ENCODE measurements at places on chromosomes 6 and 20.

DNA sequence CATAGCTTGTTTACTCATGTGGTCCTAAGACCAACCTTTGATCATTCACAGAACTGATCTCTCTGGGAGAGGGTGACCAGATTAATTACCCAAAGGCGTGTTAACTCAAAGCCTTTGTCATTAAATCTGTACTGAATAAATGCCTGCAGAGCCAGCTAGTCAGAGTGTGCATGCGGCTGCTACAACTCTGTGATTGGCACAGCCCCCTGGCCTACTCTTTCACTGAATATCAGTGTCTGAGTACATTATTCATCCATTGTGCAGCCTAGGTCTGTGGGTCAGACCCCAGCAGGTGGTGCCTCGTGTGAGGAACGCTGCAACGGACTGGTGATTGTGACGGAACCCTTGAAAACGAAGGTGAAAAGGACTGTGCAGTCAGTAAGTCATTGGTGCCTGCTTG lies 663.6 kb downstream of the PHF3 start:
- DNase-seq: no peak

DNA sequence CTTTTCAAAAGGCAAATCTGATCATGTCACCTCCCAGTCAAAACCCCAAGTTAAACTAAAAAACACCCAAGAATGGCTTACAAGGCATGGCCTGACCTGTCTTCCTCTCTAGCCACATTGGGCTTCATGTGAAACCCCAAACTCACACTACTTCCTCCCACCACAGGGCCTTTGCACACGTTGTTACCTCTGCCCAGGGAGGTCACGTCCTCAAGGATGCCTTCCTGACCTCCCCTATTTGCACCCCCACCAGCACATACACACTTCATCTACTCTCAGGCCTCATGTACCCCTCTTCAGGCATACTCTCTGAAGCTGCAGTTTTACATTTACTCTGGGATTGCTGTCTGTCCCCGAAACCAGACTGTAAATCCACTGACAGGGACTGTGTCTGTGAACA lies 6.1 kb downstream of the EZR start:
- DNase-seq: no peak

DNA sequence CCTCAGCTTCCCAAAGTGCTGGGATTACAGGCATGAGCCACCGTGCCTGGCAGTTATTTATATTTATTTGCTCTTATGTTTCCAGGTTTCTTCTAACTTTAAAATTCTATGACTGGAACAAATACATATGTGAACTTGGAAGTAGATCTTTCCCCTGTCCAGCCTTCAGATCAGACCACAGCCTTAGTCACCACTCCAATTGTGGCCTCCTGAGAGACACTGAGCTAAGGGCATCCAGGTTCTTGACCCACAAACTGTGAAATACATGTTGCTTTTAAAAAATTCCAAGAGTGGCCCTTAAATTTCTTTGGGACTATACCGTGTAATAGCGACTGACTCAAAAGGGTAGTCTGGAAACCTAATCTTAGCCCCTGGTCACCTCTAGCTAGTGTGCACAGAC lies 1.5 kb upstream of the ADGRG6 start:
- DNase-seq: no peak

- no peak for DNase-seq
Measured at GRCh38 chr6:163419413-163420288, 5.1 kb downstream of the QKI start.

DNA sequence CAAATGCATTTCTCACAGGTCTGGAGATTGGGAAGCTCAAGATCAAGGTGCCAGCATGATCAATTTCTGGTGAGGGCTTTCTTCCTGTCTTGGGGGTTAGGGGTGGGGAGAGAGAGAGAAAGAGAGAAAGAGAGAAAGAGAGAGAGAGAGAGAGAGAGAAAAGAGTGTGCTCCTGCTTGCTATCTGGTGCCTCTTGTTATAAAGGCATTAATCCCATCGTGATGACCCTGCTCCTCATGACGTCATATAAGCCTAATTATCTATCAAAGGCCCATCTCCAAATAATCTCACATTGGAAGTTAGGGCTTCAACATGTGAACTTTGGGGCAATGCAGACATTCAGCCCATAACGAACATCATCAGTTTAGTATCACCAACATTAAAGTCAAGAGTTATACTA lies 114.8 kb downstream of the EYA4 start:
- DNase-seq: no peak

DNA sequence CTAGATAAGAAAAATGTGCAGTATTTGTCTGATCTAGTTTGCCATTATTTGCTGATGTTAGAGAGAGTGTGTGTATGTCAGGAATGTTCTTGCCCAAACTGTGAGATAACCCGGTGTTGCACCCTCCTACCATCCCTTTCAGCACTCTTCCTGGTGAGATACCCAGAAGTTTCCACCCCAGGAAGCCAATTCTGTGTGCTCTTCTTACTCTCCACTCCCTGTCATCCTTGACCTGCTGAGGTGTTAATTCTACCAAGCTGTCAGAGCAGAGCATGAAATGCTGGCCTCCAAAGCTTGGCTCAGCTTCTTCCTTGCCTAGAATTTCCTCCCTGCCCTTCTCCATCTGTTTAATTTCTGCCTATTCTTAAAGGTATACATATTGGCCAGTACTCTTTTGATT lies 237.3 kb upstream of the CNR1 start:
- DNase-seq: no peak

DNA sequence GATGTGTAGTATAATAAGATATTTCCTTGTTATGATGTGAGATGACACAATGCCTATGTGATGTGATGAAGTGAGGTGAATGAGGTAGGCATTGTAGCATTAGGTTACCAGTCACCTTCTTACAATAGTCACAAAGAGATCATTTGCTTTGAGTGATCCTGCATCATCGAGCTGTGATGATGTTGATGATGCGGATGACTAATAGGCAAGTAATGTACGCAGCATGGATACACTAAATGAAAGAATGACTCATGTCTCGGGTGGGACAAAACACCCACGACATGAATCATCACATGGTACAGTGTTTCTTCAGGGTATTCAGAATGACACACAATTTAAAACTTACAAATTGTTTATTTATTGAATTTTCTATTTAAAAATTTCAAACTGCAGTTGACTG lies 806.3 kb upstream of the GJE1 start:
- DNase-seq: peak; percentile 3

- no peak for DNase-seq
Measured at GRCh38 chr6:34638834-34639736, 57.5 kb downstream of the ILRUN start.

- DNase-seq: no peak
Measured at GRCh38 chr6:138446821-138447220, 42.8 kb downstream of the HEBP2 start.

DNA sequence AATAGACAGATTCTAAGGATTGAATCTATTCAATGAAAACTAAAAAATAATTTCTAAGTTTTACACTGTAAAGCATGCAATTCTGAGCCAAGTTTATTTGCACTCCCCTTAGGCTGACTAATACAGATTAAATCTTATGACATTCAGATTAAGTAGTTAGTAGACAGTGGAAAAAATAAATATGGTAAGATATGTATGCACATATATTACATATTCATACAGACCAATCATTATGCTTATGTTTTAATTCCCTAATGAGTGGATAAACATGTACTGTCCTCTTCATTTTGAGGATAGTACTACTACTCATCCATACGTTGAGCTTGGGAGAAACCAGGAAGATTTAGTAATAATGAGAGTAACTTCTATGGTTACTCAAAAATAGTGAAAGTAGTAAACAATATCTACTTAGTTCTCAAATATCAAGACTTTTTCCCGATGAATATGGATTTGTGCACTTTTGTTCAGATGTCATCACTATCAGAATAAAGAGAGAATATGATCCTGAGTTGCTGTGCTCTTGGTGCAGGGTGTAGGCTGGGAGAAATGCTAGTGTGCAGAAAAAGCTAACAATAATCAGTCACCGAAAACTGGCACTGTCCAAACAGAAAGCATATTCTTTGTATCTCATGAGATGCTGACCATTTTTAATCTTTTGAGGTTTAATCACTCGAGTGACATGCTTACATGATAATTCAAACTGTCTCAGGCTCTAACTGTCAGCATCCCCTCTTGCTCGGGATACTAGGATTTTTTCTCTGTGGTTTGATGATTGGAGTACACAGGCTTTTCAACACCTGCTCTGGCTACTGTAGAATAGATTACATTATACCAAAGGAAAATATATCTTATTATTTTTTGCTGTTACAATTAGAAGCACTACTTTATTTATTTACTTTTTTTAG lies 111.6 kb downstream of the EPHA7 start:
- DNase-seq: no peak

DNA sequence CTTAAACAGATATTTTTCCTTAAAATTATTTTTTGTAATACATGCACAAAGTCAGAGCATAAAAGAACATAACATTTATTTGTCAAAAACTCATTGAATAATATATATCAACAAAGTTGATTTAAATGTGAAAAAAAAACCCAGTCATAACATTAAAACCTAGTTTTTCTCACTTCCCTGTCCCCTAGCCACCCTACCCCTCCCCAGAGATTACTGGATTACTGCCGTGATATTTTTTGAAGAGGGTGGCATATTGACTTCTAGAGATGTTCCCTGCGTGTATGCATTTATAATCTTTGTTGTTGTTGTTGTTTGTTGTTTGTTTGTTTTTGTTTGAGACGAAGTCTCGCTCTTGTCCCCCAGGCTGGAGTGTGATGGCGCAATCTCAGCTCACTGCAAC lies 52.4 kb upstream of the ARMC2 start:
- DNase-seq: no peak

GRCh38 chr6:35191889-35192288 lies 21.9 kb upstream of the SCUBE3 start:
- no peak for DNase-seq

DNA sequence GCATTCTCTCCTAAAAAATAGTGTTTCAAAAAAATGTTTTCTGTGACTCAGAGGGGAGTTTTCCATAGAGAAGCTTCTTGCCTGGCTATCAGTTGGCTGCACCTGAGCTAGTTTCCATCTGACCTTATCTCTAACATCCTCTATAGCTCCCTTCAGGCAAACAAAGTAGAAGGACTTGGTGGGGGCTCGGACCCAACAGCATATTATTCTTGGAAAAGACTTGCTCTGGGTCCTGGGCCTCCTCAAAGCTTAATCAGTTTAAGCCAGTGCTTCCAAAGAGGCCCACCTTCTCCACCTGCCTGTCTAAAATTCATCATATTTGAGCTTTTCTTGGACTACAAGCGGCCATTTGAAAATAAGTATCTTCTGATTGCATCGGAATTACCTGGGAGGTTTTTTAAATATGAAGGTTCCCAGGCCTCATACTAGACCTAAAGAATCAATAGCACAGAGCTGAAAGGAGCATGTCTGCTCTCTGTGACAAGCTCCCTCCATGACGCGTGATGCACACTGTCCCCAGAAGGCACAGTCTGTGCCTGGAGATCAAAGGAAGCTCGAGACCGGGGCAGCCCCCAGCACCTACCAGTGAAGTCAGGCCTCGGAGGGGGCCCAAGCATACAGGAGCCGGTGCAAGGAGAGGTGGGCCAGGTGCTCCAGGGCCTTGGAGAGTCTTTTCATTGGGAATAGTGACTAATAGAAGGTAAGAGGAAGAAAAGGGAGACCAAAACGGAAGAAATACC lies 80.6 kb upstream of the HIVEP1 start:
- no peak for DNase-seq

DNA sequence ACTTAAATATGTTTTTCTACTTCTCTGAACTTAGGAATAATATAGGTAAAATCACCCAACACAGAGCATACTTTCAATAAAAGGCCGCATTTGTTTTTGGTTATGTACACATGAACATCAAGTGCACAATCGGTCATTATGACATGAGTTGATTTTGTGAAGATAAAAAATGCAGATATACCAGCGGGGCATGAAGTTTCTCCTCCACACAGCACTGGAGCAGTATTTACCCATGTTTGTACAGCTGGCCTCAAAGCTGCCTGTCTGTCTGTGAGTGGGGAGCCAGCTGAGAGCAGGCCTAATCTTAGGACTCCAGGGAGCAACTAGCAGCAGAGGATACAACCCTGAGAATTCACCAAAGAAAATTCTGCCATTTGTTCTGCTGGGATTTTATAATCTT lies 206.5 kb downstream of the TPBG start:
- no peak for DNase-seq

- no peak for DNase-seq
Measured at GRCh38 chr6:128032042-128032441, 131.2 kb upstream of the THEMIS start.

DNA sequence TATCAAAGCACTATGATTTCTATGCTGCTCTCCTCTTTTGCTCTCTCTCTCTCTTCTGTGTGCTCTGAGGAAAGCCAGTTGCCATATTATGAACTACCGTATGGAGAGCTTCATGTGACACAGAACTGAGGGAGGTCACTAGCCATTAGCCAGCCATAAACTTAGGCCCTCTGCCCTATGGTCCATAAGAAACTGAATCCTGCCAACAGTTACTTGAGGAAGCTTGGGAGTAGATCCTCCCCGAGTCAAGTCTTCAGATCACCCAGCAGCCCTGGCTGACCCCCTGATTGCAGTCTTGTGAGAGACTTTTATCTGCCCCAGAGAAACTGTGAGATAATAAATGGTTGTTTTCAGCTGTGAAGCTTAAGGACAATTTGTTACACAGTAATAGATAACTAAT lies 5.7 kb upstream of the PEX7 start:
- DNase-seq: no peak

- no peak for DNase-seq
Measured at GRCh38 chr6:131917318-131917717, 33.9 kb downstream of the CCN2 start.

DNA sequence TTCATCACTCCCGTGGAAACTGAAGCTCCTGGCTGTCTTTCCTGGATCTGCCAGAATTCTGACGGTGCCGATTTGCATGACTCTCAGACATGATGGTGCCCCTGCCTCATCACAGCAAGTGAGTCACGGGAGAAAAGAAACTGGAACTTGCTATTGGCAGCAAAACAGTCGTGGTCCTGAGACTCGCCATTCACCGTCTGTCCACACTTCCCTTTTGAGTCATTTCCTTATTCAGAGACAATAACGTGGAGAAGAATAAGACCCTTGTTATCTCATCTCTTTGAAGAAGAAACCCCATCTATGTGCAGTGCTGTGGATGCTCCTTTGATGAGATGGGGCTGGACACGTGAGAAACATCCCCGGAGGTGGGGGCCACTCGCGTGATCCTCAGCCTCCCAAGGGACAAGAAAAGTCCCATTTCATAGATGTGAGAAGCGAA lies 4.2 kb downstream of the GPR31 start:
- no peak for DNase-seq

DNA sequence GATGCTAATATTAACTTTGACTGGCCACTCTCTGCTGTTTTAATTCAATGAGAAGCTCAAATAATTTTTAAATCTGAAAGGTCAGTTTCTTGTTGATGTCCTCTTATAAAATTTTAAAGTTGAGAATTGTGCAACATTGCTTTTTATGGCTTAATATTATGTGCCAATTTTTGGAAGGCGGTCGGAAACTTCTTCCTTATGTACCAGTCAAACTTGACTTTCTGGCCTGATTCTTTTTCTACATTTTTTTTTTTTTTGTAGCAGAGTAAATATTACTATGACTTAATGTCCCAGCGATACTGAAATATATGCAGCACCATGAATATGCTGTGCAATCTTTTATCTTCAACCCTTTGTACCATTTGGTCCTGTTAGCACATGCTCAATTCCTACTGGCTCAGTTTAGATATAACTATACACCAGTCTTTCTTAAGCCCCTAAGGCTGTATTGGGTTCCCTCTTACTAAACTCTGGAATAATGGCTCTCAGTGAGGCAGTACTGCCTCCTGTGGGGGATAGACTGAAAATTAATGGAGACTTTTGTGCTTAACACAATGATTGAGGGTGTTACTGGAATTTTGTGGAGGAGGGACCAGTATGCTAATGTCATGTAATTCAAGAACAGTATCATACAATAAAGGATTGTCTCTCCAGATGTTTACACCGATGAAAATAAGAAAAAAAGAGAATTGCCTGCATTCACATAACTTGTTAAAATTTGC lies 156.4 kb upstream of the SYNCRIP start:
- DNase-seq: no peak

Data from T-helper 9 cell (primary cell).